Activated T-helper 2 cell treated with anti-CD3 and anti-CD28 coated beads, Interferon-gamma antibody, Interleukin-2, Interleukin-4, amounts not matched to agents 10 μg/mL and 5 μg/mL and 100 μg/mL, durations not matched to agents 14 hours and 24 hours and 36 hours (primary cell): ENCODE measurements at places on chromosomes 7 and 10. TPM values are rescaled to one million over a fixed set of nuclear protein-coding genes. Genes with fewer than 3 reads are reported as not detected.

- DNase-seq = no peak
- no peaks in the 10 kb centered on the region for H3K36me3 ChIP-seq
- peaks cover 30% of the 10 kb centered on the region for H3K27me3 ChIP-seq
- H3K4me1 ChIP-seq = peaks cover 3% of the 10 kb centered on the region
These were observed 203.6 kb downstream of the ZNF365 start for GRCh38 chr10:62577666-62578291.

The CTAGE8 gene
- total RNA-seq = 1.2 and 2.1 TPM in 2 replicates

The ANKRD61 gene
- total RNA-seq = 0.25 and 0.27 TPM in 2 replicates

GRCh38 chr7:82816272-82816671 is 346.4 kb downstream of the PCLO start:
- H3K27ac ChIP-seq = no peak overlapping the region
- DNase-seq = no peak
- H3K27me3 ChIP-seq = no peaks in the 10 kb centered on the region
- H3K4me3 ChIP-seq = no peak overlapping the region
- H3K36me3 ChIP-seq = no peaks in the 10 kb centered on the region

GRCh38 chr7:63093481-63093880 is 905.2 kb upstream of the ZNF722 start:
- H3K27ac ChIP-seq = no peak overlapping the region
- no peaks in the 10 kb centered on the region for H3K27me3 ChIP-seq
- H3K4me1 ChIP-seq = no peaks in the 10 kb centered on the region
- no peak overlapping the region for H3K4me3 ChIP-seq

DNA sequence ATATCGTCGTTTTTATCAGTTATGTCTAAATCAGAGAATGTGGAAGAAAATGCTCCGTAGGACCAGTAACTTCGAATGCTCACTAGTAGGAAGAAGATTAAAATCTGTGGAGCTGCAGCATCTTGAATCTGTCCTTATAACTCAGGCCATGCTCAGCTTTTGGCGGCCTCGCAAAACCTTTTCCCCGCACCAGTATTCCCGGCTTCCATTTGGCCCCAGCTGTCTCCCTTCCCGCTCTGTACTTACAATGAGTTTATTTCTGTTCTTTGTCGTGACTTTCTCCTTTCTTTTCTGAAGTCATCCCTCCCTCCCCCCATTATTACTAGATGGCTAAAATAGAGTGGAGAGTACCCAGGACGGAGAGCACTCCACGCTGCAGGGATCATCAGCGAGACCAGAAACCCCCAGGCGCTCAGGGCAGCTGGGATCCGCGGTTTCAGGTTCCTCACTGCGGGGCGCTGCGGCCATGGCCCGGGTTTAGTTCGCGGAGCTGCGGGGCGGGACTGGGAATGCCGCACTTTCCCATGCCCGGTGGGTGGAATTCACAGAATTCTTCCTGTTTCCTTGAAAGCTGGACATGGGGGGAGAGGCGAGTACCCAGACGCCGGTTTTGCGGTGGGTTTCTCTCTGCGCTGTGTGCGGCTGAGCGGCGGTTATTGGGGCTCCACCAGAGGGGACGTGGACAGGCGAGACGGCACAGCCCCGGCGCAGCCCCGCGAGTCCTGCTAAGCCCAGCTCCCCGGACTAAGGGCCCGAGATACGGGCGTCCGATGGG is 183.5 kb downstream of the POM121L12 start:
- H3K4me1 ChIP-seq = no peaks in the 10 kb centered on the region
- H3K36me3 ChIP-seq = no peaks in the 10 kb centered on the region
- no peak for DNase-seq
- no peaks in the 10 kb centered on the region for H3K27me3 ChIP-seq
- no peak overlapping the region for H3K27ac ChIP-seq
